Progenitor cell of endocrine pancreas (in vitro differentiated cells): ENCODE measurements at places on chromosomes 1 and 21.

GRCh38 chr21:31340942-31341487 lies 3.0 kb downstream of the TIAM1 start:
- no peak for DNase-seq

DNA sequence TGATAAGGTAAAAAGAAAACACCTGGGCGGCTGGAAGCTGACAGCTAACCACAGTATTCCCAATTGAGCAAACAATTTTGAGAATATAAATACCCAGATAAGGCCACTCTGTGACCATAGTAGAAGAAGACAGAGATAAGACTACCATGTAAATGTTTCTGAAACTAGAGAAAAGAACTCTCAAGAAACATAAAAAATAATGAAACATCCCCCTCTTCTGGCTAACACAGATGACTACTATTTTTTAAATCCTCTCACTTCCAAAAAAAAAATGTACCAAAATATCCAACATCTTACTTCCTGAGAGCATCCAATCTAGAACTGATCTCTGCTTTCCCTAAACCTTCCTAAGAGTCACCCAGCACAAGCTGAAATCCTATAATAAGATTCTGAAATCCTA lies 125.9 kb downstream of the HFM1 start:
- DNase-seq = no peak

GRCh38 chr1:201172999-201173610 lies 17.5 kb upstream of the IGFN1 start:
- no peak for DNase-seq

DNA sequence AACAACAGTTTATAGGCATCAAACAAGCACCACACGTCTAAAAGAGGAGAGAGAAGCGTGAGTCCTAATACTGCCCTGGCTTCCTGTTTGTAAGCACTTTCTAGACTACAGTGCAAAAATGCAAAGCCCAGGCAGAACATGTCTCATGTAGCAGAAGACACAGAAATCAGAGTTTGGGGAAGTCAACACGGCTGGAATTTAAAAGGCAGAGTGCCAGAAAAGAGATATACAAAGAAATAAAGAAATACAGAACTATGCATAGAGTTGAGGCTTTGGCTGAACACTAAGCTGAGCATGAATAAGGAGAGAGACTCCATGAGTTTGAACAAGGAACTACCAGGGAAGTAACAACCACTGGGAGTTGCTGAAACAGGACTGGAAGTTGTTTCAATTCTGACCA lies 566.6 kb upstream of the NR5A2 start:
- DNase-seq = no peak

- DNase-seq = peak; percentile 72
These were observed 40.9 kb upstream of the PPIAL4F start for GRCh38 chr1:144551543-144552424.

GRCh38 chr1:234125283-234125682 lies 220.8 kb downstream of the SLC35F3 start:
- DNase-seq = peak; percentile 52

- DNase-seq = no peak
These were observed 41.2 kb upstream of the ADARB1 start for GRCh38 chr21:45032977-45033710.

GRCh38 chr1:212827831-212828278 lies 19.6 kb downstream of the SPATA45 start:
- no peak for DNase-seq

- no peak for DNase-seq
These were observed 291.8 kb downstream of the CHRM3 start for GRCh38 chr1:239678181-239678580.

- peak; percentile 14 for DNase-seq
These were observed 123.0 kb upstream of the IGSF21 start for GRCh38 chr1:17984583-17984982.

- DNase-seq = no peak
These were observed 107.5 kb downstream of the TIAM1 start for GRCh38 chr21:31236528-31236927.

GRCh38 chr1:20732588-20733359 lies at the start of gene SH2D5:
TSS of gene SH2D5 (minus strand) at chr1:20732703. CDS start at chr1:20728044, 4,659 bp downstream.
- no peak for DNase-seq

DNA sequence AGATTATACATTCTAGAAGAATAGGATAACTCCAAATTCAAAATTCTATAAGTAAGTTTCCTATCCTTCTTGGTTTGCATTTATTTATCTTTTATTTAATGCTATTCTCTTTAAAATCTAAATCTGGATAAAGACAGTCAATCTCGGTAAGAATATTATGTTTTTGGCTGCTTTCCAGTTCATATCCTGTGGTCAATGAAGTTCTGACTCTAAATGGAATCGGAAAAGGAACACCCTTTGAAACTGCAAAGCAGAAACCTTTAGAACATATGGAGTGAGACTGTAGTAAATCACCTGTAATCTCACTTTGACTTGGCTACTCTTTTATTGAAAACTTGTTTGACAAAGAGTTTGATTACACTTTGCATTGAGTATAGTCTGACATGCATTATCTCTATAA lies 85.2 kb downstream of the KIFAP3 start:
- DNase-seq = no peak

DNA sequence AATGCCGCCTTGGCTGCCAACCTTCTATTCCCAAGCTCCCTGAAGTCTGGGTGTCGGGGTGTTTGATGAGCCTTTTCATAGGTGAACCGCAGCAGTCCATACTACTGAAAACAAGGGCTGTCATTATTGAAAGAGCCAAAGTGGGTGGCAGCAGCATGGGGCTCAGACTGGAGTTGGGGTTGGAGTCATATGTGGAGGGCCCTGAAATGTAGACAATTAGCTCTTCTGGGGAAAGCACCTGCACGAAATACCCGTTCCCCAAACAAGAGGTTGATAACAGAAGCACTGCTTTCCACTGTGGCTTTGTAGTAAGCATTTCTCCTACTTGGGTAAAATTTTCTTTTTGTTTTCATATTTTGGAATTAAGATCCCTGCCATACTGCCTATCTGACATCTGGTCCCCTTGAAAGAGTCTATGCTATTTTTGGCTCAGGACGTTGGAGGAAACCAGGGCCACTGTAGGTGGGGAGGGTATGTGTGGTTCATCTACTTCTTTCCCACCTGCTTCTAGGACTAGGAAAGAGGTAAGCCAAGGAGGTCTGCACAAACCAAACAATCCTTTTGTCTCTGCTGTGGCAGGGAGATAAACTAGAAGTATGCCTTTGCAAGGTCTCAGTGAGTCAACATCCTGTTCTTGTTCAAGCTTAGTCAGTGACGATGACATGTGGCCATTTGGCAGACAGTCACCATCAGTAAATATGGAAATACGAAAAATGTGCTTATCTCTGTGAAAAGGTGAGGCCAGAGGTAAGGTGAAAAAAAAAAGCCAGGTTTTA lies 197.0 kb upstream of the UBE2U start:
- DNase-seq = no peak

DNA sequence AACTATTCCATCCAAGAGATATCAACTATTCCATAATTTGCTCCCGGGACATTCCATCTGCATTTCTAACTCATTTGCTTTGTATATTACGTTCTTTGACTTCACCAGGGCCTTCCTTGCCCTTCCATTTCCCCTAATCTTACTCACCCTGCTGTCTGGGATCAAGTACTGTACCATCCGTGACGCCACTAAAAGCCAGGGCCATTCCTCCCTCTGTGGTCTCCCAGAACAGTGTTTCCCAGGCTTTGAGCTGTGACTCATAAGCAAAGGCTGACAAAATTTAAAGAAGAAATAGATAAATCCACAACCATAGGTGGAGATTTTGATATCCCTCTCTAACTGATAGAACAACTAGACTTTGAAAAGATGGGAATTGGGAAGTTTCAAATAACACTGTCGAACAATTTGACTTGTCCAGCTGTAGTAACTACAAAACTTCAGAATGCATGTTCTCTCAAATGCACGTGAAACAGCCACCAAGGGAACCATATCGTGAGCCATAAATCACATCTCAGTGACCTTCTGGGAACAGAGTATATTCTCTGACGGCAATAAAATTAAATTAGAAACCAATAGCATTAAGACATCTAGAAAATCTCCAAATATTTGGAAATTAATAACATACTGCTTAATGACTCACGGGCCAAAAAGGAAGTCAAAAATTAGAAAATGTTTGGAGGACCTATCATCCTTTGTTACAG lies 501.0 kb downstream of the SETD4 start:
- DNase-seq = no peak

DNA sequence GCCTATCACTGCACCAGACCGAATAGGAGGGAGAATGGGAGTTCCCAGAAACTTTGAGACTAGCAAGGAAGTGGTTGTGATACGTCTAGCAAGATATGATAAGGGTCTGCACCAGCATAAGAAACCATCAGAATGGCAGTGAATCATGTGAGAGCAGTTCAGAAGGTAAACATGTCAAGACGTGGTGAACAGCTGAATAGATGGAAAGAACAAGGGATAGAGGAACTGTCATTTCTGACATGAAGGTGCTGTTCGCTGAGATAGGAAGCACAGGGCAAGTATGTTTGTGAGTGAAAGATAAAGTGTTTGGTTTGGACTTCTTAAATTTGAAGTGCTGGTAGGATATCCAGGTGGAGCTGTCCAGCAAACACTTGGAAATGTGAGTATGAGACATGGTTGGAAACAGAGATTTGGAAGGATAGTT lies 1.1 kb upstream of the AGO1 start:
- no peak for DNase-seq

GRCh38 chr1:54415533-54415932 lies 9.3 kb upstream of the SSBP3 start:
- DNase-seq = no peak

- DNase-seq = no peak
These were observed 7.8 kb upstream of the TNFSF18 start for GRCh38 chr1:173058556-173058955.

DNA sequence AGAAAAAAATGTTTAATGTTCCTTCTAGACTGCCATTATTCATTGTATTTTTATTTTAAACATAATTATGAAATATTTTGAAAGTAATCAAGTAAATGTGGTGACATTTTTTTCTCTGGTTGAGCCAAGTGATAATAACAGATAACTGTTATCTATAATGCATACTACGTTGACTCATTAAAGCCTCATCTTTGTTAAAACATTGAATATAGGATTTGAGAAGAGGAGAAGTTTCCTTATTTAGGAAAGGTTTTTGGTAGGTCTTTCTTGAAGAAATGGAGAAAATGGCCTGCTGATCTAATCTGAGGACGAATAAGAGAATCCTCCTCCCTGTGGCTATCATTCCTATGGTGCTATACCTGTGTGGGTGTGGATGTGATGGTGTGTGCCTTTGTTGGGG lies 89.0 kb downstream of the NFIA start:
- no peak for DNase-seq
